Lower lobe of right lung (tissue), 2 donors: ENCODE measurements at places on chromosomes 7 and 10. TPM values are rescaled to one million over a fixed set of nuclear protein-coding genes. Genes with fewer than 3 reads are reported as not detected.

Gene FBXL13
- total RNA-seq = 3.4 TPM

GRCh38 chr7:39754326-39755120 is 131.2 kb downstream of the RALA start:
- DNase-seq = peak; percentile 47
- peak overlapping the region; percentile 25 for H3K27ac ChIP-seq
- H3K4me3 ChIP-seq = no peak overlapping the region

DNA sequence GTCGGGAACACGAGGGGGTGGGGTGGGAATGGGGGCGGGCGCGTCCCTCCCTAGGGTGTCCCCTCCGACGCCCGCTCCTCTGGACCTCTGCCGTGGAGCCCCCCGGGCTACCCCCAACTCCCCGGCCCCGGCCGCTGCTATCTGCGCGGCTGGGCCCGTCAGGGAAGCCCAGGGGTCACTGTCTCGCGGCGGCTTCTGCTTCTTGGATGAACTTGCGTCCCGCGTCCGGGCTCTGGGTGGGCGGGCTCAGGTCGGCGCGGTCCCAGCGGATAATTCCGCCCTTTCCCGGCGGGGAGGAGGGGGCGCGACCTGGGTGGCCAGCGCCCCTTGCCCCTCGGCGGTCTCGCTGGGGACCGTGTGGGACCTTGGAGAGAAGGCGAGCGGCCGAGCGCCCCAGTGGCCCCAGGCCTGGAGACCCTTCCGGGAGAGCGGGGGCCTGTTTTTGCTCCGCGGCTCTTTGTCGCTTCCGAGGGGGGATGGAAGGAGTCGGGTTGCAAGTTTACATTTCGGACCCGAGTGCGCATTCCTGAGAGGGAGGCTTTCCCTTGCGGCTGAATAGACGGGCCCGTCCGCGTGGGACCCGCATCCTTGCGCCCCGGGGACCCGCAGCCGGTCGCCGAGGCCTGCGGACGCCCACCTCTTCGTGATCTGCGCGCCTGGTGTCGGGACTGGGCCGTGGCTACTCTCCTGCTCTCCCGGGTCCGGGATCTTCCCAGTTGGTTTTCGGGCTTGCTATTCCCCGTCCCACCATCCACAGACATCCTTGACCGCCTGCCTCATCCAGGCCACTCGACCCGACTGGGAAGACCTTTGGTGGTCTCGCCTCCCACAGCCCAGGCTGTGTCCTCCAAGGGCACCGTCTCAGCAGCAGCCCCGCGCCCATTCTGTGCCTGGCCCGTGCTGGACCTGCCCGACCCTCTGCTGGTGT is 812 bp downstream of the DOCK1 start:
- DNase-seq = no peak
- H3K4me1 ChIP-seq = peaks cover 21% of the 10 kb centered on the region
- no peaks in the 10 kb centered on the region for H3K27me3 ChIP-seq
- peak overlapping the region; percentile 78 for H3K27ac ChIP-seq
- H3K4me3 ChIP-seq = peak overlapping the region; percentile 77

Gene NXPH1
- total RNA-seq = not detected

- peak; percentile 35 for DNase-seq
- H3K4me3 ChIP-seq = no peak overlapping the region
- peaks cover 23% of the 10 kb centered on the region for H3K36me3 ChIP-seq
- no peaks in the 10 kb centered on the region for H3K4me1 ChIP-seq
- H3K27me3 ChIP-seq = no peaks in the 10 kb centered on the region
- no peak overlapping the region for H3K27ac ChIP-seq
These were observed 24.3 kb downstream of the PDGFA start for GRCh38 chr7:495326-495725.

DNA sequence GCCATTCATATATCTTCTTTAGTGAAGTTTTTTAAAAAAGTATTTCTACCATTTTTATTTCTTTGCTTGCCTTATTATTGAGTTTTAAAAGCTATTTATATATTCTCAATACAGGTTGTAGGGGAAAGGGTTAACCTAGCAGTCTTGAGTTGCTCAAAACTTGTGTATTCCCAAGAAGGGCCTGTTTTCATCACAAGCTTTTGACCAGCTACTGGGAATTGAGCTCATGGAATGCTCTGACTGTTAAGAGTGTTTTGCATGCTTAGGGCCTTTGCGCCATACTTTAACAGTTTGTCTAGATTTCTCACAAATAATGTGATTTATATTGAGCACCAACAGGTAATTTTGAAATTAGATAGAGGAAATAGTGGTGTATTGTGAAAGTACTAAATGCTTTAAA is 72.0 kb upstream of the CALCR start:
- no peaks in the 10 kb centered on the region for H3K27me3 ChIP-seq
- H3K4me1 ChIP-seq = no peaks in the 10 kb centered on the region
- DNase-seq = no peak
- no peak overlapping the region for H3K4me3 ChIP-seq
- H3K27ac ChIP-seq = no peak overlapping the region

DNA sequence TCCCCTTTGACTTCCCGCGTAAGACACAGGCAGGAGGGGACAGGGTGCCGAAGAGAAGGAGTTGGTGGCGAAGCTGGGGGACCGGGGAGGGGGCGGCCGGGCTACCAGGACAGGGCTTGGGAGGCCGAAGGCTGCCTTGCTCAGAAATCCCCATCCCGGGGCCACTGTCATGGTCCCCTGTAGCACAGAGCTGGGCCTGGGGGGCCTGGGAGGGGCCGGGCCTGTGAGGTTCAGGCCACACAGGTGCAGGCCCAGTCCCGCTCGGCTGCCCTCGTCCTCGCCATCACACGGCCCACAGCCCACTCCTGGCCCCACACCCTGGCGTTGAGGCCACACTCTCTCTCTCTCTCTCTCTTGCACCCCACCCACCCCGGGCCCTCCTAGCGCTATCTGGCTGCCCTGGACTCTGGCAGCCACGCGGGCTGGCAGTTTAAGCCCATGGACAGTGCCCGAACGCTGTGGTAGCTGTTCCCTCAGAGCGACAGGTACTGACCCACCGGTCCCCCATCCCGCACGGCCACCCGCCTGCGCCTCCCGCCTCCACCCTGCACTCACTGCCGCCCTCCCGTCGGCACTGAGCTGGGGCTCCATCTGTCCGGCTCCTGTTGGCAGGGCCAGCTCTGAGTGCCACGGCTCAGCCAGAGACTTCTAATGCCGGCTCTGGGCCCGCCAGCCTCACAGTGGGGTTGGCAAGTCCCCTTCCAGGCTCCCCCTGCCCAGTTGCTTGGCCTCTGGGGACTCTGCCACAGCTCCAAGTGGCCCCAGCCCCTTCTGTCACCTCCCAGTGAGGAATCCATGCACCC is 28.0 kb downstream of the TTYH3 start:
- no peaks in the 10 kb centered on the region for H3K27me3 ChIP-seq
- no peak for DNase-seq
- H3K4me3 ChIP-seq = no peak overlapping the region
- peaks cover 38% of the 10 kb centered on the region for H3K36me3 ChIP-seq

DNA sequence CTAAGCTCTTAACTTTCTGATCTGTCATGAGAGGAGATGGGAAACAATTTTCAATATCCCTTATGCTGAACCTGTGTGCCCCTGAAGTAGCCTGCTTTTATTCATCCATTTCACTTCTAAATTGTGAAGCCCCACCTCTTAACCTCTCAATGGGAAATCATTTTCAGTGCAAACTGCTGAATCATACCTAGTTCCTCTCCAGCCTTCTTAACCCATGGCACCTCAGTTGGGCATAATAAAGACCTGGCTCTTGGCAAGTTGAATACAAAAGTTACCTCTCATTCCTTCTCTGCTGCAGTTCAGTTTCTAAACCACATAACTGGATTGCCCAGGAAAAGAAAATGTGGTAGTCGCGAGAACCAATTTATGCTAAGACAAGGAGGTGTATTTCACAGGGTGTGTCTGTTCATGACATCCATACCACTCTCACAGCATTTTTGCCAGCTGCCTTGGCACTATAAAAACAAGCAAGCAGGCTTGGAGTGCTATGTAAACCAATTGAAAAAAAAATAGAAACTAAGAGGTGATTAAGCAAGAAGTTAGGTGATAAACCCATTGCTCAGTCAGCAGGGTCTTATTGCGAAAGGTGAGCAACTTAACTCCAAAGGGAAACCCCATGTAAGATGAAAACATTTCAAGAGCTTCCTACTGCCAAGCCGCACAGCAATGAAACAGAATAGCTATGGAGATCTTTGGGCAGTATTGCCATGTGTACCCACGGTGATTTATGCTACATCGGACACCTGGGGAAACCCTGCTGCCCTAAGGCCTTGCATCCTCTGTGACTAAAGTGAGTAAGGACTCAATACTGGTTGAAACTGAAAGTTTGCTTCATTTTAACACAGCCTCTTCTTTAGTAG is 57.0 kb upstream of the DKK1 start:
- no peak overlapping the region for H3K27ac ChIP-seq
- no peaks in the 10 kb centered on the region for H3K27me3 ChIP-seq
- no peaks in the 10 kb centered on the region for H3K36me3 ChIP-seq
- no peak for DNase-seq

DNA sequence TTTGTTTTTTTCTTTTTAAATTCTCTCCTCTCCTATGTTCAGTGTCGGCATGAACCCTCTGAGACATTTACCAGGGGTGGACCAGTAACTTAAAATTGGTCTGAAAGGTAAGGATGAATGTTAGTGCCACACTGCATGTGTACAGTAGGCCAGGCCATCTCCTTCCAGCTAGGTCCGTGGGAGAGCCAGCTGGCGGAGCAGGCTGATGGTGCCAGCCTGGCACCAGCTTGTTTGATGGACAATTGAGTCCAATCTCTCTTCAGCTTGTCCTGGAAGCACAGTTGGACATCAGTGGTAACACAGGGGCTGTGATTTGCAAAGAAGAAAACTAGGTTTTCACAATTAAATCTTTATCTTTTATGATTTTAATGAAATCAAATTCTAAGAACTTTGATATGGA is 136.5 kb downstream of the CNNM2 start:
- no peak for DNase-seq
- peaks cover 15% of the 10 kb centered on the region for H3K4me1 ChIP-seq
- no peak overlapping the region for H3K27ac ChIP-seq
- peaks cover 3% of the 10 kb centered on the region for H3K36me3 ChIP-seq
- H3K27me3 ChIP-seq = no peaks in the 10 kb centered on the region
- no peak overlapping the region for H3K4me3 ChIP-seq

DNA sequence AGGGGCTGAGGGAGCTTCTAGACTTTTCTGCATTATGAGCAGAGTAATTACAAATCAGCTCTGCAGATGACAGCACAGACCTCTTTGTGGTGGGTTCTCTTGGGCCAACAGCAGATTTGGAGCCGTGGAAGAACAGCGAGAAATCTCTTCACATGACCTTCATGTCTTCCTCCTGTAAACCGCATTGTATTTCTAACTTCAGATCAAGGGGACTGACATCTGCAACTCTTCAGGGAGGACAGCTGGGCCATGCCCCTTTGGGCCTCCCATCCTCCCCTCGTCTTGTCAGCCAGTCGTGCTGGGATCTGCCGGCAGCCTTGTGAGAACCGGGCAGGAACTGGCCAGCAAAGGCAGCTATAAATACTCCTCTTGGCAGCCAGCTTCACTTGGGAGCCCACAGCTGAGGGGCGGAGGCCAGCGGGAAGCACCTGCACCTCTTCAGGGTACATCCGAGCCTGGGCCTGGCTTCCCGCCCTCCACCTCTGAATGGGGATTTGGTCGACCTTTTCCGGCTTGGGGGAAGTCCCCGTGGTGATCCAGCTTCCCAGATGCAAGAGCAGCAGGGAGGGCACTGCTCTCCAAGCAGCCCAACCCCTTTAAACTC is 54.7 kb downstream of the STEAP1B start:
- no peaks in the 10 kb centered on the region for H3K36me3 ChIP-seq
- peak overlapping the region; percentile 78 for H3K27ac ChIP-seq
- DNase-seq = peak; percentile 81
- H3K4me1 ChIP-seq = peaks cover 54% of the 10 kb centered on the region
- H3K27me3 ChIP-seq = no peaks in the 10 kb centered on the region

Gene DPP6
- total RNA-seq = 0.71 TPM

Gene STRIP2
- 1.3 TPM for total RNA-seq

DNA sequence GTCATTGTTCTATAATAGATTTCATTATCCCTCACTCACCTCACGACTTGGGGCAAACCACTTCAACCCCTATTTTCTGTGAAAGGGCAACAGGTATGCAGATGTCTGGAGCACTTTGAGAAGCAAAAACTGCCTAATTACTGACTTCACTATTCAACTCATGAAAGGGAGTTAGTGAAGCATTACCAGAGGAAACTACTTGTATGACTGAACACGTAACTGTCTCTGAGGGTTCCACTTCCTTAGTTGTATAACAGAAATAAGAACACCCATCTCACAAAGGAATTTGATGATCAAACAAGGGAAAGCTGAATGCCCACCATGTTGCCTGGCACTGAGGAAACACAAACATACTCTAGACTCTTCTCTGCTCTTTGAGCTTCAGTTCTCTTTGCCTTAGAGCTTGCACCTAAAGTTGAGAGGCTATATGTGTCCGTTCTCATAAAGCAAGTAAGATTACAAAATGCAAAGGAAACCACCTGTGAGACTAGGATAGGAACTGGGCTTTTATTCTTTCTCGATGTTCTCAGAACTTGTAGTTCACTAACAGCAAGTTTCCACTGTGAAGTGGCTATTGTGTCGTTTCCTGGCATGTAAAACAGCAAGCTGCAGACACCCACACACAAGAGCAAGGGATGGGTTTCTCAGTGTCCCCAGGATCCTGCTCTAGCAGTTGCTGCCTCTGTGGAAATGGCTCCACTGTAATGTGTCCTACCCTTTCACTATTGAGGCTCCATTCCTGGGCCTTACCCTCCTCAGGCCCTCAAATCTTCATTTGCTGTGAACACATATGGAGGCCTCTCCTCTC is 2.6 kb downstream of the TMEM243 start:
- DNase-seq = no peak
- H3K4me1 ChIP-seq = peaks cover 65% of the 10 kb centered on the region
- H3K27ac ChIP-seq = peak overlapping the region; percentile 93
- H3K4me3 ChIP-seq = peak overlapping the region; percentile 92
- H3K36me3 ChIP-seq = peaks cover 6% of the 10 kb centered on the region
- H3K27me3 ChIP-seq = no peaks in the 10 kb centered on the region

DNA sequence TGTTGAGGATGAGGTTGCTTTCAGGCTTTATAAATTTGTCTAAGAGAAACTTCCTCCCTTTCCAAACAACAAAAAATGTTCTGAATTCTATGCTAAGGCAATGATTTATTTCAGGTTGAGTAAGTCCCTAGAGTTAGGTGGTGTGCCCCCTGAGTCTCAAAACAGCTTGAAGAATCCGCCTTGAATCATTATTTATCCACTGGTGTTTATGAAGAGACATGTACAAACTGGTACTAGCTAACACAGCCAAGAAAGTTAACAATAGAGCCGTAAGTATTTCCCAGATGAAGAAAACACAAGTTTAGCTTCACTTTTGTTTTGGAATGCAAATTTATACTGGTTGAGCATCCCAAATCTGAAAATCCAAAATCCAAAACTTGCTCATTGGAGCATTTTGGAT is 66.2 kb upstream of the SRPK2 start:
- H3K27ac ChIP-seq = no peak overlapping the region
- no peaks in the 10 kb centered on the region for H3K27me3 ChIP-seq
- DNase-seq = no peak
- H3K4me3 ChIP-seq = no peak overlapping the region
